ENCODE measurements at places on chromosomes 2 and 18.

GRCh38 chr2:63064661-63065060 is 14.0 kb downstream of the OTX1 start:
- no peak for DNase-seq

DNA sequence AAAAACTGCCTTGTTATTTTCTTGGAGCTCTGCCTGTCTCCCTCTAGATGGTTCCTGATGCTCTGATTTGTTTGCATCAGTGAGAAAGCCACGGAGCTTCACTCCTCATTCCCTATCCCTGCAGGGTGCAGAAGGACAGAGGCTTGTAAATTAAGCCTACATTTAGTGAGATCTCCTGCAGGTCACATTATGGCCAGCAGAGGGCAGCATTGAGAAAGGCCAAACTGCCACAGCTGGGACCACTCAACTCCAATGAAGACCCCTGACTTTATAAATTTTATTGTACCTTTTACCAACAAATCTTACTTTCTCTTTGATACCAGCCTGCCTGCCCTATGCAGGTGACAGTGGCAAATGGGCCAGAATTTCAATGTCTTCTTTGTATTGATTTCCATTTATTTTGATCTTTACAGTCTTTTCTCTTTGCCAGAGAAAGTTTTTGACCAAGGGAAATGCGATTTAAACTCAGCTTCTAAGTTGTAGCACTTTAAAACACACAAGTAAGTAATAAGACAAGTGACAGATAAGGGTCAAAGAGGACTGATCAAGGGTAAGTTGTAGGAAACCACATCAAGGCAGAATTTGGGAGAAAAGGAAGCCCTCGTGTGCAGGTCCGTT is 1029.1 kb upstream of the KLHL29 start:
- peak; percentile 4 for DNase-seq

GRCh38 chr2:201827621-201828020 is 21.3 kb downstream of the CDK15 start:
- DNase-seq, result no peak

- DNase-seq, result no peak
Measured at GRCh38 chr2:116517936-116518335, 1296.6 kb upstream of the DDX18 start.

GRCh38 chr18:58272779-58273435 is 228.9 kb downstream of the NEDD4L start:
- DNase-seq, result no peak

GRCh38 chr2:138902239-138902871 is 122.2 kb upstream of the NXPH2 start:
- DNase-seq, result no peak
